ENCODE measurements at places on chromosomes 3 and 15.

DNA sequence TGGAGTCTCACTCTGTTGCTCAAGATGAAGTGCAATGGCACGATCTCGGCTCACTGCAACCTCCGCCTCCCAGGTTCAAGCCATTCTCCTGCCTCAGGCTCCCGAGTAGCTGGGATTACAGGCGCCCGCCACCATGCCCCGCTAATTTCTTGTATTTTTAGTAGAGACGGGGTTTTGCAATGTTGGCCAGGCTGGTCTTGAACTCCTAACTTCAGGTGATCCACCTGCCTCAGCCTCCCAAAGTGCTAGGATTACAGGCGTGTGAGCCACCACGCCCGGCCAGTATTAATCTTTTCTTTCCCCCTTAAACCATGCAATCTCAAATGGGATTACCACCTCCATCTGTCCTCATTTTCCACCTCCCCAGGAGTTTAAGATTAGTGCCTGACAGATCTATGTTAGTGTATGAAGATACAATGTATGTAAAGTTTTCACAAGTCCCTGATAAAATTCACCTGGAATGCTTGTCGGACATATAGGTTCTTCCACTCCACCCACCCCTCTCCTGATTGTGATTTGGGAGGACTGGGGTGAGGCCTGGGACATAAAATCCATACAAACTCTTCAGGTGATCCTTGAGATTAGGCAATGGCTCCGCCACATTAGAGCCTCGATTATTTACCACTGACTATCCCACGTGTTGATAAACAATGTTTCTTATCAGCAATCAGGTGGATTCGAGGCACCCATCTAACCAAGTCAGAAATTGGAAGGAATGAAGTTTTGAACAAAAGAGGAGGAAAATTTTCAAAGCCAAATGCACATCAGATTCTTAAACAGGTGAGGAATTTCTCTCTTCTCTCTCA, 1.2 kb downstream of the PARL start:
- no peak for DNase-seq

DNA sequence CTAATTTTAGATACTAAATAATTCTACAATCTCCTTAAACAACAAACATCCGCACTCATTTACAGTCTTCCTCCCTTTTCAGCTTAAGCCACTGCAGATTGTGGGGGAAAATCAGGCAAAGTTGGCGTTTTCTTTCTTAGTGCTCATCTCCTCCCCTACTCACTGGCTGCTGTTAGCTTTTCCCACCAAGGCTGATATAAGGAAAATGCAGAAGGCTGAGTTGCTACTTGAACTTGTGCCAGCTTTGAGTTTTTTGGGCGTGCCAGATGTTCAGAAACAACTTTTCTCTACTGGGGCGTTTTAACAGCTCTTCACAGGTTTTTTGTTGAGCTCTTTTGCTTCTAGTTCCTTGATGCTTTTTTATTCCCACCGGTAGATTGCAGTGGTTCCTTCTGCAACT, 222.0 kb downstream of the PYDC2 start:
- peak; percentile 14 for DNase-seq

DNA sequence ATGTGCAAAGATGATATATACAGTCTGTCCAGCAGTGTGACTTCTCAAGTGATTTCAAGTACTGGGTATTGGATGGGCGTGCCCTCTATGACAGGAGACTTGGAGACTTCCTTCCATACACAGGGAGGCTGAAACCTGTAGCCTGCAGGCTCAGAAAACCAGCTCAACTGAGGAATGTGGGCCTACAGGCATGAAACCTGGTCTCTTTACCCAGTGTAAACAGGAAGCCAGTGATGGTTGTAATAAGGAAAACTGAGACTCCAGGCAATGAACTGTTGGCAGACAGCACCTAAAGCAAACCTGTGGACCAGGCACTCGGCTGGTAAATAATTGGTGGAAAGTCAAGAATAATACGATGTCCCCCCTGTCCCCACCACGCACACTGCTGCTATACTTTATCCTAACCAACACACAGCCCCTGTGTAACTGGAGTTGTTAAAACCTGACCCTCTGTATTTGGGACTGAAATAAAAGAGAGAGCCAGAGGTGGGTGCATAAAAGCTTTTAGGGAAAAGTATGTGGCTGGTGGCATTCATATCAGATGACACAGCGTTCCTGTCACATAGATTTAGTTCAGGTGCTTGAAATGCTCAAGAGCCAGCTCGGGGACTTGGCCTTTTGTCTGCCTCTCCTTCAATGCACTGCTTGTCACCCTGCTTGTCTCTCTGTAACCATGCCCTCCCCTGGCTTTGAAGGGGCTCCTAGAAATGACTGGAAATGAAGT, 144.7 kb downstream of the TPRG1 start:
- no peak for DNase-seq

GRCh38 chr15:72474466-72474911, 359 bp downstream of the ARIH1 start:
- no peak for DNase-seq

- no peak for DNase-seq
Measured at GRCh38 chr3:136211547-136211946, 15.4 kb upstream of the MSL2 start.

GRCh38 chr15:64521726-64522164, 61.4 kb downstream of the ZNF609 start:
- peak; percentile 67 for DNase-seq

DNA sequence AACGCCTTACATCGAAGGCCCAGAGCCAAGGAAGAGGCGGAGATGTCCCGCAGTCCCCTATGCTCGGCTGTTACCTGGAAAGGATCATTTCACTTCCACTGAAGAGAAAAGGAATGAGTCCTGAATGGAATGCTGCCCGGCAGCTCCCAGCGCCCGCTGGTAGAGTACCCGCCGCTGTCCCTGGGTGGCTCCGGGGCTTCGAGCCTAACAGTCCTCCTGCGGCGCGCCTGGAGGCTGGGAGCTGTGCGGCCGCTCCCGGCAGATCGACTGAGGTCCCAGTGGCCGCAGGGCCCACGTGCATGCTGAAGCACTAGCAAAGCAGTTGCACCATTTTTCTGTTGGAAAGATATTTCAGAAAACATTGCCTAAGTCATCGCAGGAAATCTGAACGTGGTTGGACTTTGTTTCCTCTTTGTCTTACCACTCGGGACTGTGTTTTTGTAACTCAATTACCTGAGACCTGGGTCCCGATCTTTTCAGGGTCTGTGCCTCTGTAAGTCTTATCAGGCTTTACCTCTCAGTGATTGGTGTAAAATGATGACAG, 984 bp downstream of the RNU6-1 start:
- peak; percentile 92 for DNase-seq

DNA sequence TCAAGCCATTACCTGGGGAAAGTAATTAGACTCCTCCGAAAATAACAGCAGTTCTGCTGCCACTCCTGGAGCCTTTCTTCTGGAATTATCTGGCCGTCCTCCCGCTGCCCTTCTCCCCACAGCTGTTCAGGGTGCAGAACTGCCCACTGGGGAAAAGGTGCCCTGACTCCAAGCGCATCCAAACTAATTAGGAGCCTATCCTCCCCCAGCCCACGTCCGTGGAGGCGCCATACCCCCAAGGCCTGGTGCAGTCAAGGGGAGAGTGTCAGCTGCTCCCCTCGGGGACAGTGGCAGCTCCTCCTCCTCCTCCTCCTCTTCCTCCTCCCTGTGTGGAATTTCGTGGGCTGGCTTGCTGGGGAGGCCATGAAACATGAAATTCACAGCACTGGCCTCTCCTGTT, 177.2 kb downstream of the XXYLT1 start:
- DNase-seq, result no peak

DNA sequence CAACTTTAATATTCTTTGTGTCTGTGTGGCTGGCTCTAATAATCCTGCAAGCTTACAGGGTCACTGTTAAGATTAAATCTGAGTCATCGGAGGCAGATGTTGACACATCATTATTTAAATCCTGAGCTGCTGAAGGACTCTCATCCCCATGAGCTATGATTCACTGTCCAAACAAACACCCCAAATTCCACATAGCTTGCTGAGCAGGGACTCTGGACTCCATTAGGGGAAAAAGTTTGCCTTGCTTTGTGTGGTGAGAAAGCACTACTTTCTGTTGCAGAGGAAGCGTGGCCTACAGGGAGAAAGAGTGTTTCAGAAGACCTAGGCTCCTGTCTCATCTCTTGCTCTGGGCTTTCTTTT, 213.7 kb downstream of the PDCD6IP start:
- DNase-seq, result no peak

GRCh38 chr3:33919312-33920120, 121.1 kb downstream of the PDCD6IP start:
- DNase-seq, result no peak

DNA sequence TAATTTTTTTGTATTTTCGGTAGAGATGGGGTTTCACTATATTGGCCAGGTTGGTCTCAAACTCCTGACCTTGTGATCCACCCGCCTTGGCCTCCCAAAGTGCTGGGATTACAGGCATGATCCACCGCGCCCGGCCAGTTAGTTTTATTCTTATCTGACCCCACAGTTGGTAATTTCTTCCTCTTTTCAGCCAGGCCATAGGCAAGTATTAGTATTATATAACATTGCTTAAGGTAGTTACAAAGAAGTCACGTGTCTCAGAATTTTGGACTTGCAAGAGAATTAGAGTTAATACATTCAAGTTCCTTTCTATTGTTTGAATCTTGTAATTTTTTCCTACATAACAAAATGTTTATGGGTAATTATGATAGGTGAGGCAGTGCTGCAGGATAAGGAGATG, 334.8 kb downstream of the LPP start:
- DNase-seq, result no peak

DNA sequence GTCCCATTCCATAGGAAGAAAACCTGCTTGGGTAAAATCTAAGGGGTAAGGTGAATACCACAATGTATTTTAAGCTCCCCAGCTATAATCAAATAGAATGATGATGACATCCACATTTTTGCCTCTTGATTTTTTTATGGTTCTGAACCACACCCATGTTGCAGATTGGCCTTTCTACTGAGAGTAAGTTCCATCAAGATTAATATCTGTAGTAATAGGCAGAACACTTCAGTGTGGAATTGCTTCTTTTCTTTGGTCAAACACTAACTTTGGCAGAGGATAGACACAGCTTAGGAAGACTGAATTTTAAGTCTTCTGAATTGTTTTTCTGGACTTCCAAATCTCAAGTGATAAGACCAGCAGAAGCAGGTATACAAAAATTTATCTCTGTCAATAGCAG, 27.0 kb downstream of the PLS1 start:
- DNase-seq, result no peak

DNA sequence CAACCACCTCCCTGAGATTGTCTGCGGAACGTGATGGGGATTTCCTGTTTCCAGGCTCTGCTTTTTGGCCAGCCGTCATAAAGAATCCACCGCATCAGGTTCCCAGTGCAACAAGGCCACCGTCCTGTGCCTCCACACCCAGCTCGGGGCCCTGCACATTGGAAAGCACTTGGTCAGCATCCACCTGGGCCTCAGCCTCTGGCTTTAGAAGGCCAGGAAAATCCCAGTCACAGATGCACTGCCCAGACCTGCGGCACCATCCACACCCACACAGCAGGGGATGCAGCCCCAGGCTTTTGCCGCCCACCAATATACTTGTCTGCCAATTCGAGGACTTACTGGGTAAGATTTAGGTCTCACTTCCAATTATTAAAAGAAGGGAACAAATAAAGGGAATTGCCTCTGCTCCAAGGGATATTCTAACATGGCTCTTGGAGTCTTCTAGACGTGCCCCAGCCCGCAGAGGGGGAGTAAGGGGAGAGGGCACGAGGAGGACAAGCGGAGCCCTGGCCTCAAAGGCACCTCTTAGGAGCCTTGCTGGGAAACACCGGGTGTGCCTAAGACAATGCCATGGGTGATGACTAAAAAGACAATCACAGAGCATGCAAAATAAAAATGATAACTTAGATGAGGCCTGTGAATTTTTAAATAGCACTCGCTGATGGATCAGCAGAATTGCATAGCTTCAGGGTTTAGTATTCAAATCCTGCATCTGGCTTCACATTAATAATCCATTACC, 169.2 kb downstream of the FOXP1 start:
- DNase-seq, result peak; percentile 50

- DNase-seq, result no peak
Measured at GRCh38 chr3:108088697-108089096, 2.1 kb downstream of the CD47 start.

DNA sequence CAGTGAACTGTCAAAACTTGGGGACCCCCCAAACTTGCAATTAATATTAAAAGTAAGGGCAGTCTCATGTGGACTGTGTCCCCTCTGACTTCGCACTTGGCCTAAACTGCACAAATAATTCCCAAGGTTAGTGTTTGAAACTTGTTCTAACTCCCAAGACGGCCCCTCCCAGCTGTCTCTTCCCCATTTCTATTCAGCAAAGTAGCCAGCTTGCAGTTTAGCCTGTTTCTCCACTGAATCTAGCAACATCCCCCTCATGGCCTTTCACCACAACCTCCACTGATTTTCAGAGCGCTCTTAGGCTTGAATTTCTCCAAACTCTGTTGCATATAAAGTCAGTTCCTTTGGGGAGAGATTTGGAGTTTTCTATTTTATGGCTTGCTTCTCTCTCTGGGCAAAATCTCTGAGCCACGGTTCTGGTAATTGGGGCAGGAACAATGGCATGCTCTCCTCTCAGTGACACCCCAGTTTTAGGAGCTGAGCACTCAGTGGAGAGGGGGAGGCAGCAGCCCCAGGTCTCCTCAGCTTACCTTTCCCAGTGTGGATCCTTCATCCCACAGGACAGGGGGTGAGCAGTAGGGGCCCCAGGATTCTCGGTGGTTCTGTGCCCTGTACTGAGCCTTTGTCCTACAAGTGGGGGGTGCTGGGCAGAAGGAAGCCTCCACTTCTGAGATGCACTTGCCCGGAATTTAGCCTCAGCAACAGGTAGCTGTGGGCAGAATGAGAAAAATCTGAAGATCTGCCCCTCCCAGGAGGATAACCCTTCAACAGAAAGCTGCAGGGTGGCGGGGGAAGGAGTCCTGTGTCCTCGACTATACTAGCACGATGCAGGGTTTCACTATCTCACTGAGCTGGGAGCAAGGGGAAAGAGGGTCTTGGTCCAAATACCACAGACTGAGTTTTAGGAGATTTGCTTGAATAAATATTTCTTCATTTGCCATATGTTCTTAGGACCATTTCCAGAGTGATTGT, 39.3 kb upstream of the GATA2 start:
- DNase-seq, result no peak

GRCh38 chr3:119240101-119240590, 532 bp downstream of the B4GALT4 start:
- DNase-seq, result no peak

DNA sequence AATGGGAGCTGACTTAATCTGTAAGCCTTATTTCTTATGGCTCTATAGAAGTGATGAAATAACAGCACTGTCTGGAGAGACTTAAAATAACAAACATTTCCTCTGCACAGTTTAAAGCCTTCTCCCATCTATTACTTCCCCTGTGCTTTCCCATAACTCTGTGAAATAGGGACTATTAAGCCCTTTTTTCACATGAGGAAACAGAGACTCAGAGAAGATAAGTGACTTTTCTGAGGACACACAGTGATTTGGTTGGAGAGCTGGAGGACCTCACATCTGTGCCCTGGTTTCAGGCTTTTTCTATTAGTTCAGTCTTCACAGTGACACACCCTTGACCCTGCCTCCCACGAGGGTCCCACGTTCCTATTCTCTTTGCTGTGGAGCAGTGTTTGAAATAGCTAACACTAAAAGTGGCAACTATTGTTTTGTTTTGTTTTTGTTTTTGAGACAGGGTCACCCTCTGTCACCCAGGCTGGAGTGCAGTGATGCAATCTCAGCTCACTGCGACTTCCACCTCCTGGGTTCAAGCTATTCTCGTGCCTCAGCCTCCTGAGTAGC, 82.9 kb downstream of the ST6GAL1 start:
- no peak for DNase-seq

- no peak for DNase-seq
Measured at GRCh38 chr3:72120806-72121778, 336.1 kb upstream of the PROK2 start.

- DNase-seq, result no peak
Measured at GRCh38 chr3:5226783-5227182, 39.3 kb downstream of the EDEM1 start.
